ENCODE measurements at places on chromosomes 4 and X.
A peak's percentile ranks its signal among the peaks of the same experiment; 100 is the strongest.

- peak; percentile 4 for DNase-seq
Measured at GRCh38 chr4:74793757-74794381, 454 bp downstream of the BTC start.

DNA sequence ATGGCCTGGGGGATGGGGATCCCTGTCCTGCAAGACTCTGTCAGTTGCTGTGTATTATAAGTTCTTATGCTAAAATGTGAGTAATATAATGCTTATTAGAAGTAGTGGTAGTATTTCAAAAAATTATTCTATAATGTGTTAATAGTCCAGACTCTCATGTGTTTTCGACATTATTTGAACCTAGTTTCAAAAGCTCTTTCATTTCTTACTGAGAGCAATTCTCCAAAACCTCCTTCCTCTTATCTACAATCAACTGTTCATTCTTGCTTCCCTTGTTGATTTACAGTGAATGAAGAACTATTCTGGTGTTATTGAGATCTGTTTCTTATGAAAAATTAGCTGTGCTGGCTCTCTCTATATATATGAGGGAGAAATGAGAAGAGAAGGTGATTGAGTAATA is 32.9 kb upstream of the PTPN13 start:
- DNase-seq, result no peak

DNA sequence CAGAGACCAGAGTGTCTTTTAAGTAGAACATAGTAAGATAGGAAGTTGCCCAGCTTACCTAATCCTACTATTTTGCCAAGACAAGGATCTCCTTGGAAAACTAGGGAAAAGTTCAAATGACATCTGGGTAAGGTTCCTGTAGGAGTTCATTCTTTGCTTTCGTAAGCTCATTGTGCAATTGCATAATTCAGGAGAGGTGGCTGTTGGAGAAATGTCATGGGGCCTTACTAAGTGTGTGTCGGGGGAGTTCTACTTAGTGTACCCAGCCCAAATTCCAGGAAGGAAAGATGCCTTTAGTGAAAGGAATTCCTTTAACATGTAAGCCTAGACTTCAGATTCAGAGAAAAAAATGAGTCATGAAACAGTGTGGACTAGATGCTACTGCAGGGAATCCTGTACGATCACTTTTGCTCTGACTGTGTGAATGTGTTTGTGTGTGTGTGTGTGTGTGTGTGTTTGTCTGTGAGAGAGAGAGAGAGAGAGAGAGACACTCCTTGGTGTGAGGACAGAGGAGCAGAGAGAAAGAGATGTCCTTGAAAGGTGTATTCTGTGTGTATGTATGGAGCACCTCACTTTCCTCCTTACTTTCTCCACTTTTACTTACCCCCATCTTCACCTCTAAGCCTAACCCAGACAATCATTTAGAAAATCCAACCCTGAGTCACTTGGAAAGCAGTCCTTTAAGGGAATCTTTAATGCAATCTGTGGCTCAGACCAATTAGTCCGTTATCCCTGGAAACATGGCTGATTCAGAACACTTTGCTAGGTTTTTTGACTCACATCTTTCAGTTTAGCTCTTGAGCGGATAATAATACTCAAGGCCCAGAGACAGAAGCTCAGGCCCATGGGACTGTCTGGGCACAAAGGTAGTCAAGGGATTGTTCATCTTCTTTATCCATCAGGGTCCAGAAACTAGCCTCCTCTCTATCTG is 114.5 kb upstream of the ACSL4 start:
- no peak for DNase-seq

DNA sequence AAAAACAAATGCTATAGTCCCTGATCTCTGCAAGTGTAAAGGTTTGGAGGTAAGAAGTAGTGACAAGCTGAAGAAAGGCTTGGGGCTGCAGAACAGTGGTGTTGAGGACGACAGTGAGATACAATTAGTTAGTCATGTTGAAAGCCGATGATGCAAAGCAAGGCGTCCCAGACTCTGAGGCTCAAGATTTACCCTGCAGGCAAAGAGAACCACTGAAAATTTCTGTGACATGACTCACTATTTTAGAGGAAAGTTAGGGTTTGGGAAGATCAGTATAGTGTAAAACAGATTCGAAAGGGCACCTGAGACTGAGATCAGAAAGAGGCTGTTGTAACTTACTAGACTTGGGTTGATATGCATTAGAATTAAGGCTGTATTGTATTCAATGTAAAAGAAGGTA is 281.3 kb upstream of the FTHL17 start:
- no peak for DNase-seq

- no peak for DNase-seq
Measured at GRCh38 chr4:851701-852430, 25.9 kb upstream of the CPLX1 start.

- no peak for DNase-seq
Measured at GRCh38 chr4:107216379-107216778, 180.3 kb upstream of the DKK2 start.

DNA sequence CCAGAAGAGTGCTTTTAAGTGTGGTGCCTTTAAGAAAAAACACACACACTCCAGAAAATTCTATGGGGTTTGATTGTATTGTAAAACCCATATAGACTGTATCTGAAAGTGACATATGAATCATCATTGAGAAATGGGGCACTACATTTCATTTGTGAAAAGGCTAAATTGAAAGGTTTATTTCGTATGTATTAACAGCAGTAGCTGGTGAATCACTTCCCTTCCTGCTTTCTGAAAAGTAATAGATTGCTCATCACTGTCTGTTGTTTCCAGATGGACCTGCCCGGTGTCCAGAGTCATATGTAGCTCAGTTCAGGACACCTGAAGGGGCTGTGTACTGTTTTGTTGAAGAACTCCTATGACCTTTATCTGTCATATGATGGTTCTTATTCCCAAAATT is 28.1 kb upstream of the HPRT1 start:
- no peak for DNase-seq

- DNase-seq, result no peak
Measured at GRCh38 chr4:139559687-139560086, 3.7 kb upstream of the SETD7 start.

- DNase-seq, result no peak
Measured at GRCh38 chr4:101256222-101256621, 91.1 kb downstream of the PPP3CA start.

GRCh38 chrX:136541294-136541693 is 9.3 kb downstream of the VGLL1 start:
- DNase-seq, result no peak

DNA sequence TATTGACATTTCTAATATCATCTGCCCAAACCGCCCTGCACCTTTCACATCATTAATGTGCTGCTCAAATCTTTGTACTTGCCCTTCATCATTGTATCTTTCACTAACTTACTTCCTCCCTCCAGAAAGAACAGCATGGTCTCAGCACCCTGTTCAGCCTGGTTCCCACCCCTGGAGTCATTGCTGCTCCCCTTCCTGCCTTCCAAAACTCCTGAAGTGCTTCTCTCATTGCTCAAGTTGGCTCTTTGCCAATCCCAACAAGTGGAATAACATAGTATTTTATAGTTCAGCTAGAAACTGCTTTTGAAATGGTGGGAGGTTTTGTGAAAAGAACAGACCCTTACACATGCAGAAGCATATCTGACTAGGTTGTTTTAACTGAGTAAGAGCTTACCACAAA is 14.0 kb upstream of the TTC29 start:
- DNase-seq, result no peak

DNA sequence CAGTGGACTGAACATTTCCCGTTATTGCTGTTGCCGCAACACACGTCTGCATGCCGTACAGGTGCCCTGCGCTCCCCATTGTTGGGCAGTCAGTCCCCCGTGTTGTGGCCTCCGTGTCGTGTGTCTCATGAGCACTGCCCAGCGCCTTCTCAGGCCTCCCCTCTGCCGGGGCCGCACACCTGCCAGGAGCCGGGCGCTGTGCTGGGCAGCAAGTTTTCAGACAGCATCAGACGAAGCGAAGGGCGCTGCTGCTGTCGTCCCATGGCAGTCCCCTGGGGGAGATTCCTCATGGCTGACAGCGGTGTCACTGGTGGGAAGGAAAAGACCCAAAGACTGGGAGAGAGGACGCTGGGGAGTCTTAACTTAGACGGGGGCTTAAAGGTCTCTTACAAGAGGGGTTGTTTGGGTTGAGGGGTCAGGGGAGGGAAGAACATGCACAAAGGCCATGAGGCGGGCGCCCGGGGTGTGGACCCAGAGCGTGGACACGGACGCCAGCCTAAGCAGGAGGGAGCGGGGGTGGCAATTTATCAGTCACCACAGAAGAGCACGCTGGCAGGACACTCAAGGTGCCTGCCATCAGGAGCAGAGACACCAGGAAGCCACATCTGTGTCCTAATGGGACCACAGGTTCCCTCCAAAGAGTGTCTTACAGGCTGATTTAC is 47.3 kb downstream of the RGS12 start:
- no peak for DNase-seq

GRCh38 chr4:129668092-129668491 is 572.1 kb downstream of the C4orf33 start:
- DNase-seq, result no peak

GRCh38 chrX:129781134-129781672 is 1.5 kb downstream of the SASH3 start:
- no peak for DNase-seq

DNA sequence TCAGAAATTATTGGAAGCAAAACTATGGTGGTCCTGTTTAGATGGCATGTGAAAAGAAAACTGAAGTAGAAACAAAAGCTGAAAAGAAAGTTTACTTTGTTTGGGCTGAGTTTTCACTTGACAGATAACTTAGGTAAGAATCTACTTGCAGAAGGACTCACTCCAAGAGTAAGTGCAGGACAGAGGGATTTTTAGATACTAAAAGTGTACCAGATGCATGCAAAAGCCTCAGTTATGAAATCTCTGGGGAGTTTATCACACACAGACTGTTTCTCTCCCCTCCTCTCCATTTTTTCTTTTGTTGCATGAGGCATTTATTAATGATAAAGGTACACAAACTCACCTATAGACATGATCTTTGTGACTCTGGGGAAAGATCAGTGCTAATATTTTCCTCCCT is 127.5 kb upstream of the GIMD1 start:
- DNase-seq, result no peak

- DNase-seq, result no peak
Measured at GRCh38 chrX:31228909-31229308, 157.1 kb upstream of the FTHL17 start.

GRCh38 chr4:155403886-155404285 is 27.1 kb upstream of the MAP9 start:
- no peak for DNase-seq

GRCh38 chr4:126513596-126513995 is 1119.2 kb upstream of the INTU start:
- DNase-seq, result no peak

- no peak for DNase-seq
Measured at GRCh38 chr4:180281724-180282123, 1961.5 kb upstream of the TENM3 start.

DNA sequence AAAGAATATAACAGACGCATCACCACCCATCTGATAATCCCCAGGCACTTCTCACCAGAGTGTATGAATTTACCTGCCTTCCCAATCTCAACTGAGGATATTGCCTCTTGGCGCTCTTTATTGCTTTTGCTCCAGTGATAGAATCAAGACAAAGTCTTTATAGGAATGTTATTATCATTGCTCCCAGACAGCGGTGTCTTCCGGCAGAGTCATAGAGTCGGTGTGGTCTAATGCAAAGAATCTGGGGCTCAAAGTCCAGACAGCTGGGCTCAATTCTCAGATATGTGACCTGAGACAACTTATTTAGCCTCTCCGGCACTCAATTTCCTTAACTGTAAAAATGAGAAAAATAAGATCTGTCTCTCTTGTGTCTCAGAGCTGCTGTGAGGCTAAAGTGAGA is 106.1 kb upstream of the PAK3 start:
- DNase-seq, result no peak

DNA sequence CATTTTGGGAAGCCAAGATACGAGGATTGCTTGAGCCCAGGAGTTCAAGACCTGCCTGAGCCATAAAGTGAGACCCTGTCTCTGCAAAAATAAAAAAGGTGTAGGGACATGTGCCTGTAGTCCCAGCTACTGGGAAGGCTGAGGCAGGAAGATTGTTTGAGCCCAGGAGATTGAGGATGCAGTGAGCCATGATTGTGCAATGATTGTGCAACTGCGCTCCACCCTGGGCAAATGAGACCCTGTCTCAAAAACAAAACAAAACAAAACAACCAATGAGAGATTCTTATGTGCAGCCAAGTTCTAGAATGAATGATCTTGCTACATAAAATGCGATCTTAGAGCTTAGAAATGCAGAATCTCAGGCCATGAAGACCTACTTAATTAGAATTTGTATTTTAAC is 22.5 kb downstream of the SLC9B2 start:
- DNase-seq, result no peak

DNA sequence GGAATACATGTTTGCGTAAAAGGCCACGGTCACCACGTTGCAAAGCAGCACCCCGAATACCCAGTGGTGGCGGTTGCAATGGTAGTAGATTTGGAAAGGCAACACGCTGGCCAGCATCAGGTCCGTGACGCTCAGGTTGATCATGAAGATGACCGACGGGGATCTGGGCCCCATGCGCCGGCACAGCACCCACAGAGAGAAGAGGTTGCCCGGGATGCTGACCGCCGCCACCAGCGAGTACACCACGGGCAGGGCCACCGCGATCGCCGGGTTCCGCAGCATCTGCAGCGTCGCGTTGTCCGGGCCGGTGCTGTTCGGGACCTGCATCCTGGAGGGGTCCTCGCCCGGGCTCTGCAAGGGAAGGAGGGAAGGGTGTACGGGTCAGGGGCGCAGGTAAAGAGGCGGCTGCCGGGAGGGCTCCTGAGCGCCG is 13.5 kb upstream of the ASMTL start:
- no peak for DNase-seq

- no peak for DNase-seq
Measured at GRCh38 chrX:48523682-48524081, 2.1 kb downstream of the EBP start.

DNA sequence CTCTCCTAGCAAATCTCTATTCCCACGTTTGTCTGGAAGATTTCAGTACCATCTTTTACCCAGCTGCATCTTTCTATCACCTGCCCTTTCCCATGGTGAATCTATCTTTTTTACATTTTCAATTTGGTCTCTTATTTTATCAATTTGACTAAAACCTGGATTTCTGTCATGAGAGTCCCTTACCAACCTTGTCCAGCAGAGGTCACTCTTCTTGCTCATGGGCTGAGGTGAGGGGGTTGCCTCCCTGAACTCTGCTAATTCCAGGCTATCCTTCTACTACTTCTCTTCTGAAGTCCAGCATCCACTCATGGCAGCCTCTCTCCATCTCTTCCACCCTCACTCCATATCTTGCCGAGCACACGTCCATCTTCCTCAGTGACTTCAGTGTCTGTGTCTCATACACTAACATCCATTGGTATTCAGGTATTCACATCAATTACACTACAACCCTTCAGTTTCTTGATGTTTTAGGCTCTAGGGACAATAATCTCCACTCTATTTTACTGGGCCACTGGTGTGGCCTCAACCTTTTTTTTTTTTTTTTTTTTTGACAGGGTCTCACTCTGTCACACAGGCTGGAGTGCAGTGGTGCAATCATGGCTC is 17.8 kb upstream of the ZNF827 start:
- no peak for DNase-seq

DNA sequence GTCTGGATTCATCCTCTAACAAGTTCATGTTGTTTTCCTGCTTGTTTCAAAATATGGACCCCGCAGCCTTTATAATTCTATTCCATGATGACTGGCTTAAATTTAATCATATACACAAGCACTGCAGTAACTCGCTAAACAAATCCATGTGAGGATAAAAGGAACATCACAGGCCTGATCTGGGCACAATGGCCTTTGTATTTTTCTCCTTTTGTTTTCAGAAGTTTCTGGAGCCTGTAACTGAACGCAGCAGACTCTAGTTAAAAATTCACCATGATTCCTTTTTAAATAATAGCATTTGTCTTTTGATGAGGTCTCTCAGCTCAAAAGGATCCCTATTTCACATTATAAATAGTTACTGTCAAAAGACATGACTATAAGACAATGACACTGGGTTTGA is 30.2 kb upstream of the TMEM184C start:
- no peak for DNase-seq

Measured in GOT3 (cell line).